RCC 7860 (cell line): ENCODE measurements at places on chromosomes 3 and 15.

- DNase-seq, result no peak
These were observed 48.5 kb downstream of the CMTM6 start for GRCh38 chr3:32454111-32454510.

GRCh38 chr3:192570821-192571791 is 156.2 kb downstream of the FGF12 start:
- DNase-seq, result no peak

- no peak for DNase-seq
These were observed 20.5 kb upstream of the LIMD1 start for GRCh38 chr3:45574067-45574494.

- DNase-seq, result peak; percentile 90
These were observed 465.0 kb upstream of the ROBO1 start for GRCh38 chr3:80232760-80233159.

GRCh38 chr3:161406594-161407555 is 35.6 kb upstream of the SPTSSB start:
- no peak for DNase-seq

- DNase-seq, result no peak
These were observed 131.1 kb downstream of the NUP210 start for GRCh38 chr3:13288732-13289718.

DNA sequence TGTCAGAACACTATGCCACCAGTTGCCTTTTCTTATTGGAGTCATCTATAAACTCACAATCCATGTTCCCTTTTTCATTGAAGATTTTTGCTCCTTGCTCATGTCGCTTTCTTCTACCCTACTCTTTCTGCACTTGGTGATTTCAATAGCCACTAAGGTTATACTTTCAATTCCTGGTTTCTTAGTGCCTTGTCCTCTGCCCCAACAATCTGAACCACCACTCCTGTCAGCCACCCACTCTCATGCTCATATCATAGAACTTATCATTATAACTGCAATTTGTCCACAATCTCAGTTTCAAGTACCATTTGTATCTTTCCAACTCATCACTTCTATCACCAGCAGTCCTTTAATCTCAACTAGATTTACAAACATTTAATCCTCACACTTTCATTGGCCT is 10.0 kb upstream of the GRAMD1C start:
- no peak for DNase-seq

GRCh38 chr3:101941318-101942040 is 92.2 kb downstream of the NFKBIZ start:
- DNase-seq, result peak; percentile 58

DNA sequence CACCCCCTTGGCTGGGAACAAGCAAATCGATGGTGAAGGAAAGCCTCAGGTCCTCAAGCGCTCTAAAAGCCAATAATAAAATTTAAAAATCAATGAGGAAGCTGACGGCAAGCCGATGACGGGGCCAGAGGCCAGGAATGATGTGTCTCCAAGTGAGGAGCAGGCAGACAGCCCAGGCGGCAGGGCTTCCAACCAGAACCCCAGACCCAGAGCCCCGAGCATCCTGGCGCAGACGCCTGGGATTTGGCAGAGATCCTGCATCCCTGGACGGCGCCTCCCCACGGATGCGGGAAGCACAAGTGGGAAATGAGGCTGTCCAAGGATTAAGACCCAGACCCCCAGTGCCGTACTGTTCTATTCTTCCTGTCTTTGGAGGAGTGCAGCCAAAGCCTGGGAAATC is 123.0 kb upstream of the PROK2 start:
- DNase-seq, result no peak

- no peak for DNase-seq
These were observed 65.1 kb upstream of the KLF13 start for GRCh38 chr15:31261266-31262142.

- no peak for DNase-seq
These were observed 18.1 kb upstream of the PTPN23 start for GRCh38 chr3:47362701-47363100.

GRCh38 chr3:52934630-52935530 is 37.5 kb upstream of the STIMATE start:
- peak; percentile 27 for DNase-seq

GRCh38 chr3:52281981-52282801 is 3.7 kb upstream of the WDR82 start:
- DNase-seq, result peak; percentile 66

- DNase-seq, result no peak
These were observed 27.8 kb downstream of the GAP43 start for GRCh38 chr3:115651087-115651486.

- no peak for DNase-seq
These were observed 57.2 kb downstream of the EPHB3 start for GRCh38 chr3:184618811-184619210.

DNA sequence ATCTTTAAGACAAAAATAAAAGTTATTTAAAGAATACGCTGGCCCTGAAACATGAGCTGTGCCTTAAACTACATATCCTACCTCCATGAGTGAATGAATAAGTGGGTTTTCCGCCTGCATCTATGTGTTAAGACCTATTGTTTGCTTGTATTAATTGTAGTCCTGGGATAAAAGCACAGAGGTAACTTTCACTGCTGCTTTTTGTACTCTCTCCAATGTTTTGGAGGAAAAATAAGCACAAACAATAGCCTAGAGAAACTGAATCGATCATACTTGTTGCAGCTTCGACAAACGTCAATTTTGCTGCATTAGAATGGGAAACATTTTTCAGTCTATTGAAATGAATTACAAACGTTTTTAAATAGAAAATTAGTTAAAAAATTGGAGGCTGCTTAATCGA is 1.3 kb upstream of the CTNNB1 start:
- DNase-seq, result no peak

GRCh38 chr3:193701953-193702635 is 109.1 kb downstream of the OPA1 start:
- DNase-seq, result peak; percentile 76

DNA sequence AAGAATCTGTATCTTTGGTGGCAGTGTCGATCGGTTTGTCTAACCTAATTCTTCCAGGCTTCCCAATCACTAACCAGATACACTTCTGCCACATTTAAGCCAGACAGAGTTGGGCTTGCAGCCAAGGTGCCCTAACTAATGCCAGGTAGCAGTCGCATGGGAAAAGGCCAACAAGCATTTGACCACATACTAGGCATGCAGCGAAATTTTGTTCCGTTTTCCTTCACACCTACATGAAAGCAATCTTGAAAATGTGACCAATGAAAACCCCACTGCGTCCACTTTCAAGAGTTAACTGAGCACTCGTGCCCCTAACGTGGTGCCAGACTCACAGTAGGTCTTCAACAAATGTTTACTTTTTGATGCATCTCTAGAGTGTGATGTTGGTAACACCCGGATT is 192.2 kb upstream of the TPM1 start:
- peak; percentile 66 for DNase-seq

DNA sequence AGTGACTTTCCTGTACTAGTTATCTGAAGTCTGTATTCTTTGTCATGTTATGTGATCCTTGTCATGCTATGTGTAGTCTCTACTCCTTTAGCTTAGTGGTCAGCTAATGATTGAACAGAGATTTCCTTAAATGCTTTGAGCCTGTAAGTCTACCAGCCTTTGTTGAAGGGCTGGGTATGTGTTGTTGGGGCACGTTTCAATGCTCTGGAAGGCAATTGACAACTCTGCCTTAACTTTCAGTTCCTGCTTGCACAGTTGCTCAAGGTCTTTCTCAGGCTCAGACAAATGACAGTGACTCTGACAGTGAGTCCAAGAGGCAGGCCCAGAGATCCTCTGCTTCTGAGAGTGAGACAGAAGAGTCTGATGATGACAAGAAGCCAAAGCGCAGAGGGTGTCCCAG is 89.3 kb downstream of the CHD2 start:
- no peak for DNase-seq

GRCh38 chr3:107588217-107588616 is 65.5 kb downstream of the BBX start:
- no peak for DNase-seq

DNA sequence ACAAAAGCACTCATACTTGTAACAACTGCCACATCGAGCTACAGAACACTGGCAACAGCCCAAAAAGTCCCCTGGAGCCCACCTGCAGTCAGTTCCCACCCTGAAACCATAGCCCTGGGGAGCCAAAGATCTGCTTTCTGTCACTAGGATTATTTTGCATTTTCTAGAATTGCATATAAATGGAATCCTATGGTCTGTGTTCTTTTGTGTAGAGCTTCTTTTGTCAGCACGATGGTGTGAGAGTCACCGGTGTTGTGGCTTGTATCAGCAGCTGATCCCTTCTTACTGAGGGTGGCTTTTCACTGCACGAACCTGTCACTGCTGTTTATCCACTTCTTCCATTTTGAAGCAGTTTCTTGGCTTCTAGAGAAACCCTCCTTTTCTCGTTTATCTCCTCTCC is 60.1 kb upstream of the PRR23E start:
- DNase-seq, result no peak

GRCh38 chr15:48185529-48185928 is 5.9 kb upstream of the CTXN2 start:
- no peak for DNase-seq

DNA sequence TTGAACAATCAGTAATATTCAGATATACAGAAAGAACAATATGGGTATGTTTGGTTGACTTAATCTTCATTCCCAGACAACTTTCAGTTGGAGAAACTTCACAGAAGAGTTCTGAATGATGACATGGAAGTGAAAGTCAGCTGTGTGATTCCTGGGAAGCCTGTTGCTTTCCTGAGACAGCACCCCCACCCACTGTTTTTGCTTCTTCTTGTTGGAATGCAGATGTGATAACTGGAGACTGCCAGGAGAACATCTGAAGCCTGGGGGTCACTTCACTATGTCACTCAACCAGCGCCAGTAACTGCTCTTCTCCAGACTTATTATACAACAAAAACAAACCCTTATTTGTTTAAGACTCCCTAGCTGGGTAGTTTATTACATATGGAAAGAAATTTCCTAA is 599.4 kb downstream of the ZIC1 start:
- no peak for DNase-seq

GRCh38 chr3:127786353-127787070 is 35.8 kb downstream of the MGLL start:
- DNase-seq, result no peak

DNA sequence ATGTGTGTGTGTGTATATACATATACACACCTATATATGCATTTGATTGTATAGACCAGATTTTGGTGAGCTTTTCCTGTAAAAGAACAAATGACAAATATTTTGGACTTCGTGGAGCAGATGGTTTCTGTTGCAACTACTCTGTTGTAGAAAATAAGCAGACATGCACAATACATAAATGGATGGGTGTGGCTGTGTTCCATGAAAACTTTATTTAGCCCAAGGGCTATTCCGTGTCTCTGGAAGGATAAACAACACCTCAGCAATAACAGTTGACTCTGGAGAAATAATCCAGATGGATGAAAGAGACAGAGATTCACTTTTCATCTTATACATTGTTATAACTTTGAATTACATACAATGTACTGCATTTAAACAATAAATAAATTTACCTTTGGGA is 441.4 kb downstream of the CNTN3 start:
- no peak for DNase-seq

GRCh38 chr15:60656481-60656880 is 177.5 kb upstream of the ICE2 start:
- DNase-seq, result no peak

DNA sequence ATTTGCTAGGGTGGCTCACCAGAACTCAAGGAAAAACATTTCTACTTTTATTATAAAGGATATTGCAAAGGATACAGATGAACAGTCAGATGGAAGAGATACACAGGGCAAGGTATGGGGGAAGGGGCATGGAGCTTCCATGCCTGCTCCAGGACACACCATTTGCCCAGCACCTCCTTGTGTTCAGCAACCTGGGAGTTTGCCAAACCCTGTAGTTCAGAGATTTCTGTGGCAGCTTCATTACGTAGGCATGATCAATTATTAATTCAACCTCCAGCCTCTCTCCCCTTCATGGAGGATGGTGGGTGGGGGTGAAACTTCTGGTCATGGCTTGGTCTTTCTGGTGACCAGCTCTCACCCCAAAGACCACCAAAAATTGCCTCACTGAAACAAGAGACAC is 353.9 kb upstream of the THBS1 start:
- DNase-seq, result peak; percentile 8

DNA sequence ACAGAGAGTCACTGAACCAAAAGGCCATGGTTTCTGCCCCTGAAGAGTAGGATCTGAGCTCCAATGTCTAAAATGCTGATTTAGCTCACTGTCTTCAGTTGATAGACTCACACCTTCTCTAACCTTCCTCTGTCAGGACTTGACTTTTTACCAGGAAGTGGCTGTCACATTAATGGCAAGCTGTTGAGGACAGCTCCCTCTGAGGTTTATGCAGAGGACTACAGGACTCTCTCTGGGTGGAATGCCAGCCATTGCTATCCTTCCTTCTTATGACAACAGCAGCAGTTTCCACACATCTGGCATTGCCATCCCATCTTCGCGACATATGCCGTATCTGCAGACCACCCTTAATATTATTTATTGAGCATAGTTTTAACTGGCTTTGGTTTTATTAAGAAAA is 103.8 kb upstream of the PRICKLE2 start:
- DNase-seq, result no peak

- peak; percentile 70 for DNase-seq
These were observed 95.2 kb downstream of the SEMA5B start for GRCh38 chr3:122932251-122932967.

DNA sequence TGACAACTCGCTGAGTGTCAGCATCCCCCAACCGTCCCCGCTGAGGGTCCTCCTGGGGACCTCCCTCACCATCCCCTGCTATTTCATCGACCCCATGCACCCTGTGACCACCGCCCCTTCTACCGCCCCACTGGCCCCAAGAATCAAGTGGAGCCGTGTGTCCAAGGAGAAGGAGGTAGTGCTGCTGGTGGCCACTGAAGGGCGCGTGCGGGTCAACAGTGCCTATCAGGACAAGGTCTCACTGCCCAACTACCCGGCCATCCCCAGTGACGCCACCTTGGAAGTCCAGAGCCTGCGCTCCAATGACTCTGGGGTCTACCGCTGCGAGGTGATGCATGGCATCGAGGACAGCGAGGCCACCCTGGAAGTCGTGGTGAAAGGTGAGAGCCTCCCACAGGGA is 35.4 kb downstream of the ACAN start:
- no peak for DNase-seq

- no peak for DNase-seq
These were observed 50.8 kb downstream of the CRTC3 start for GRCh38 chr15:90580541-90580940.

GRCh38 chr3:94431876-94432570 is 369.2 kb downstream of the NSUN3 start:
- no peak for DNase-seq

GRCh38 chr15:34154725-34155204 is 52.9 kb downstream of the PGBD4 start:
- DNase-seq, result peak; percentile 76

DNA sequence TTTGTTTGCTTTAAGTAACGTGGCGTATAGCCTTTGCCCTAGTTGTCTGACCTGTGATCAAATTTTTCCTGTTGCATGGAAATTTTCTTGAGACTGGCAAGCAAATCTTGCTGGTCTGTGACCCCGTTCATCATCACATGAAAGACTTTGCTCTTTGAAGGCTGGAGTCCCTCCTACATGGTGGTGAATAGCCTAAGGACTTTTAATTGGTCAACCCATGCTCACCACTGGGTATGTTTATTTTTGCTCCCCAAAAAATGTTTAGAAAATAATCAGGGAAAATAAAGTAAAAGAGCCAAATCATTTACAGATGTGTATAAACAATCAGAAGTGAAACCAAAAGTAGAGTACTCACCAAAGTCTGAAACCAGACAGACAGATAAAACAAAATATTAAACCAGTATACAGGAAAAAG is 1075.3 kb upstream of the ALCAM start:
- no peak for DNase-seq
